ENCODE measurements at places on chromosomes 12 and 14.
A peak's percentile ranks its signal among the peaks of the same experiment; 100 is the strongest.

DNA sequence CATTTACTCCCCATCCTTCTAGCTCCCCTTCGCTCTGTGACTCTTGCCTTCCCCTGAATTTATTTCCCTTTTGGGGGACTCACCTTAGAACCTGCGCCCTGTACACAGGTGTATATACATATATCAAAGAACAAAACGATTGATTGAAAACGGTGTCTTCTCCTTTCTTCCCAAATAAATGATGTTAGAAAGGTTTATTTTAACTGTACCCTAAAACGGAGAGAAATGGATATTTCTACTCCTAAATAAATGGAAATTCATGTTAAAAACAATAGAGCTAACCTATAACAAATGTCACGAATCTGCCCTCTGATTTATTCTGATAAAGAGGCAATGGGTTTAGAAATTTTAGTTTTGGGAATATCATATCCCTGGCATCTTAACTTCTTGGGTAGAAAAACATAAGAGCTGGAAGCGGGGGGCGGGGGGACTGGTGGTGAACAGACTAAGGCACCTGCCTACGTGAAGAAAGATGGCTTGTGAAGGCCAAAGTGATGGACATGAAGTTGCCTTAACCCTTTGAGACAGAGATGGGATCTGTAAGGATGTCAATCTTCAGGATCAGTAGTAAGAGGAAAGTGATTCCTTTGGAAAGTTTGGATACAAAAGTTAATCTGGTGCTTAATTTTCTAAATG lies 8.8 kb upstream of the LHX5 start:
- no peak for DNase-seq
- no peak overlapping the region for H3K4me3 ChIP-seq
- H3K4me1 ChIP-seq, result peaks cover 2% of the 10 kb centered on the region

DNA sequence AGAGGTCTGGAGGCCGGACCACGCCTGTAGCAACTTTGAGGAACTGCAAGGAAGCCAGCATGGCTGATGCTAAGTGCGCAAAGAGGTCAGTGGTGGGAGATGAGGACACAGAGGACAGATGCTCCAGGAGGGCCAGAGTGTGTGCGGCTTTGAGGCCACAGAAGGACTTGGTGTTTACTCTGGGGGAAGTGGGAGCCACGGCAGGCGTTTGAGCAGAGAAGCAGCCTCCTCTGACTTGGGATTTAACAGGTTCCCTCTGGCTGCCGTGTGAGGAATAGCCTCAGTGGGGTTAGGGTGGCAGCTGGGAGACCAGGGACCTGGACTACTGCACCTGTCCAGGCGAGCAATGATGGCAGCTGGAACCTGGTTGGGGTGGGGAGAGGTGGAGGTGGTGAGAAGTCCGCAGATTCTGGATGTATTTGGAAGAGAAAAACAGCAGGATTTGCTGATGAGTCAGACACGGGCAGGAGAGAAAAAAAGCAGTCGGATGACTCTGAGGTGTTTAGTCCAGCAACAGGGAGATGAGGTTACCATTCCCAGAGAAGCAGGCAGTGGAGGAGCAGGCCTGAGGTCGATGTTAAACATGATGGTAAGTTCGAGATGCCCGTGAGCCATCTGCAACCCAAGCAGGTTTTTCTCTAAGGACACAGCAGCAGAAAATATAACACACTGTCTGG lies 143.5 kb downstream of the SCARB1 start:
- no peak overlapping the region for H3K4me3 ChIP-seq
- peak overlapping the region; percentile 70 for H3K27ac ChIP-seq
- no peaks in the 10 kb centered on the region for H3K36me3 ChIP-seq
- H3K27me3 ChIP-seq, result peaks cover 2% of the 10 kb centered on the region
- H3K4me1 ChIP-seq, result peaks cover 28% of the 10 kb centered on the region

- DNase-seq, result no peak
- H3K36me3 ChIP-seq, result no peaks in the 10 kb centered on the region
- H3K27me3 ChIP-seq, result peaks cover 6% of the 10 kb centered on the region
- H3K27ac ChIP-seq, result no peak overlapping the region
- no peaks in the 10 kb centered on the region for H3K4me1 ChIP-seq
- H3K4me3 ChIP-seq, result no peak overlapping the region
These were observed 177.6 kb downstream of the SUDS3 start for GRCh38 chr12:118553856-118554504.

GRCh38 chr12:93784339-93785086 lies 107.3 kb downstream of the CRADD start:
- H3K4me3 ChIP-seq, result no peak overlapping the region
- peaks cover 63% of the 10 kb centered on the region for H3K4me1 ChIP-seq
- DNase-seq, result no peak
- peaks cover 6% of the 10 kb centered on the region for H3K36me3 ChIP-seq
- H3K27me3 ChIP-seq, result no peaks in the 10 kb centered on the region

- H3K27ac ChIP-seq, result peak overlapping the region; percentile 95
- H3K4me1 ChIP-seq, result peaks cover 48% of the 10 kb centered on the region
- peak; percentile 60 for DNase-seq
- H3K27me3 ChIP-seq, result no peaks in the 10 kb centered on the region
- peak overlapping the region; percentile 64 for H3K4me3 ChIP-seq
These were observed 1.4 kb upstream of the HSP90AA1 start for GRCh38 chr14:102088012-102088792.

- H3K4me1 ChIP-seq, result peaks cover 11% of the 10 kb centered on the region
- no peak overlapping the region for H3K4me3 ChIP-seq
- no peak for DNase-seq
- H3K27me3 ChIP-seq, result peaks cover 2% of the 10 kb centered on the region
- H3K36me3 ChIP-seq, result no peaks in the 10 kb centered on the region
- H3K27ac ChIP-seq, result no peak overlapping the region
These were observed 38.7 kb downstream of the ADGRD1 start for GRCh38 chr12:130992448-130992847.

DNA sequence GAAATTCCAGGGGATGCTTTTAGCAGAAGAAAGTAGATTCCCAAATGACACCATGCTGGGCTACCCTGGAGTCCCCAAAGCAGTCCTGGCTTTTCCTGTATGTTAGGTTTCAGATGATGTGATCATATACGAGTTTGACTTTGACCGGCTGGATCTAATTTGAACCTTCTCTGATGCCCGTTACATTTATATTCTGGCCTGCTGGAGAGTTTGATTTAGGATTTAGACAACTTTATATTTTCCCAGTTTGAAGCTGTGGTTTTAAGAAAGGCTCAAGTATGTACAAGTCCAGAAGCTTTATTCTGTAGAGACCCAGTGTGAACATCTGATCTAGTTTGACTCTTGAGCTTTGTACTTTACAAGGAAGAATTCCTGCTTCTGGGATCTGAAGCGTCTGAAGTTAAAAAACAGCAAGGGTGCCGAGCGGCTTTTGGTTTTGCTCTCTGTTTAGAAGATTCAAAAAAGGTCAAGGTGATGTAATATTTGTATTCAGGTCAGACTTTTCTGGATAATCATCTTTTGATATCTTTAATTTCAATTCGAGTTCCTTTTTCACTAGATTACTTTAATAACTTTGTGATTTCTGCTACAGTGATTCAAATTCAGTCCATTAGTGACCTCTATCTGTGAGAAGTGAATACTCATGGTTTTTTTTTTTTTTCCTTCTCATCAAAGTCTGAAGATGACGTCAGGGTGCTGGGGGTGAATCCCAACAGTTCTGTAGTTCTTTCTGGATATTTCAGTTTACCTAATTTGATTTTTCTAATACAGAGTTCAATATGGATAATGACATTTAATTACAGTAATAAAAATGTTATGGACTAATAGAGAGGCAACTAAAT lies 6.3 kb downstream of the FLRT2 start:
- peak overlapping the region; percentile 81 for H3K4me3 ChIP-seq
- DNase-seq, result no peak
- H3K27ac ChIP-seq, result peak overlapping the region; percentile 70
- H3K36me3 ChIP-seq, result peaks cover 8% of the 10 kb centered on the region

DNA sequence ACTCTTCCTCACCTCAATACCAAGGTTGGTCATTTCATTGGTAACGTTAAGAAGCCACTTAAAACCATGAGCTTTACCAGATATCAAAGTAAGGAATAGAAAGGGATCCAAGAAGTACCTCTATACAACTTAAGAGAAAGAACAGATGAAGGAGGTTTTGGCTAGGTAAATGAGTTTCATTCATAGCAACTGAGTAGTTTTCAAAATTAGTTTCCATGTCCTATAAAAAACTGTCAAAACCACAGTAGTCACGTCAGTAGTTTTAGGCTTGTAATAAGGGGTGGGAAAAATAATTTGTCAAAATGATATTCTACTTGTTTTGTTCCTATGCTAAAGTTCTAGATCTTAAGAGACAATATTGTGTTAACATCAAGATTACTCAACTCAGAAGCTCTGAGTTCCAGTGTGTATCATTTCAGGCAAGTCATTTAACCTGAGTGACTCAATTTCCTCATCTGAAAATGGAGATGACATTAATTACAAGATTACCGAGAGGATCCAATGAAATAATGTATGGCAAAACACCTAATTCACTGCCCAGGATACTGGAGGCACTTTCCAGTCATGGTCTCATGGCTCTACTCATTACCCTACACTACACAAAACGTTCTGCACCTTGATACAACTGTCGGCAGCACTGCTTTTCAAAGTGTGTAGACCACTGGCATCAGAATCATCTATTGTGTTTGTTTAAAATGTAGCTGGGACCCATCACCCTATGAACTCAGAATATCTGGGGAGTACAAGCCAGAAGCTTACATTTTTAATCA lies 24.1 kb upstream of the SLC6A13 start:
- H3K27ac ChIP-seq, result no peak overlapping the region
- H3K4me3 ChIP-seq, result no peak overlapping the region
- H3K36me3 ChIP-seq, result peaks cover 35% of the 10 kb centered on the region
- H3K4me1 ChIP-seq, result peaks cover 8% of the 10 kb centered on the region
- H3K27me3 ChIP-seq, result no peaks in the 10 kb centered on the region
- no peak for DNase-seq

DNA sequence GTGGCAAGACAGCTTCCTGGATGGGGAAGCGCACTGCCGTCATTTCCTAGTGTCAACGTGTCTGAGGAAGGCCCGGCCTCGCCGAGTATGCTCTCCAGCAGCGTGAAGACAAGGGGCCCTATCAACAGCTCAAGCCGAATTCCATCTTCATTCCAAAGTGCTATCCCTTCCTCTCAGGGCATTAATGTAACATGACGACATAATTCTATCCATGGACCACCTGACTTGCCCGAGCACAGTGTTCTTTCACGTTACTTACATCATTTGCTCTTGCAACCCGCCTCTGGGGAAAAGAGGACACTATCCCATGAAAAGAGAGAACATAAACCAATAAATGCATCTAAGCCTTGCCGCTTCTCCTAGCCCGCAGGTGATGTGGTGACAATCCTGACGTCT lies 22.9 kb downstream of the CCDC92 start:
- no peak overlapping the region for H3K4me3 ChIP-seq
- peaks cover 2% of the 10 kb centered on the region for H3K4me1 ChIP-seq
- no peak overlapping the region for H3K27ac ChIP-seq
- no peak for DNase-seq
- H3K36me3 ChIP-seq, result peaks cover 21% of the 10 kb centered on the region

DNA sequence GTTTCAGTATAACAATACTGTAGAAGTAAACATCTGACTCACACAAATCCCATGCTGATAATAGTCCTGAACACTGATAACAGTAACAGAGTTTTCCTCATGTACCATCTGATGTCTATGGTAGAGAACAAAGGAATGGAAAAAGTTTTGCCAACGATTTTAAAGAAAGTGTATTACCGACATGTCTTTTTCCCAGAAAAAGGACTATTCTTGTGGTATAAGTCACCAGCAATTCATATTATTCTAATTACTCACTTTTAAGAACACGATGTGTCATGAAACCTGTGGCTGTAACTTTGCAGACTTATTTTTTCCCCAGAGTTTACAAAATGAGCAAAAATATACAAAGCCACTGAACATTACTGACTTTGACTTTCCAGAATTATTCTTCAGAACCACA lies 40.1 kb upstream of the DCN start:
- H3K4me1 ChIP-seq, result peaks cover 10% of the 10 kb centered on the region
- no peaks in the 10 kb centered on the region for H3K27me3 ChIP-seq

DNA sequence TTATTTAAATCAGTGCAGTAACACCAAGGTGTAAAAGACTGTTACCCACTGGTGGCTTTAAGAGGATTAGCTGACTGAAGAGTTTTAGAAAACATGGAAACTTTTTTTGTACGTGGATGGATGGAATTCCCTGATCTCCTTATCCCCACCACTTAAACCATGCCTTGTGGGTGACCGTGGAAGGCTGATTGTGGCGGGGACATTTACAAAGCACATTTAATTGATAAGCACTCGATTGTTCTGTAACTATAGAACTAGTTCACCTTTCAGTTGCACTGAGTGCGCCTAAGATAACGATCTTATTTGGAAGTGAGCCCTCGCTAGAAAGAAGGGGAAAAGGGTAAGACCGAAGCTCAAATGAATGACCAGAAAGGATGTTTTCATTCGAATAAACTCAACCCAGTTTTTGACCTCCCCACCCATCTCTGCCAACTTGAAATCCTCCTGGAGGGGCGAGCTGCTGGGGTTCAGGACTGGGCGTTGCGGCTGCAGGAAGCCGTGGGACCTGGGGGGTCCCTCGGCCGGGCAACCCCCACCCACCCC lies 688 bp upstream of the RASSF3 start:
- peak overlapping the region; percentile 88 for H3K4me3 ChIP-seq
- no peak for DNase-seq
- H3K27ac ChIP-seq, result peak overlapping the region; percentile 94
- peaks cover 3% of the 10 kb centered on the region for H3K36me3 ChIP-seq

DNA sequence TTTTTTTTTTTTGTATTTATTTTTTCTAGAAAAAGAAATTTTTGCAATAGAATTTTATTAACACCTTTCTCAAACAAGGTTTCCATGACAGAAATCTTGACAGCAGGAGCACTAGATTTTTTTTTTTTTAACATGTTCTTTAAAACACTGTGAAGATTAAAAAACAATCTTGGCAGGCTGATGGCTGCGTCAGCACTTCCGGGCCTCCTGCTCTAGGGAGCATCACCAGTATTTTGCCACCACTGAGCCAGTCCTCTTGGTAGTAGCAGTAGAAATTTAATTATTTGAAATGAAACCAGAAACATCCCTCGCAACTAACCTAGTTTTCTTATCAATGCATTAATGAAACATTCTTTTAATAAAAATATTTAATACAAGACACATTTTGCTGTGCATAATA lies 99.6 kb downstream of the APAF1 start:
- H3K4me3 ChIP-seq, result no peak overlapping the region
- no peaks in the 10 kb centered on the region for H3K36me3 ChIP-seq
- peaks cover 51% of the 10 kb centered on the region for H3K27me3 ChIP-seq

DNA sequence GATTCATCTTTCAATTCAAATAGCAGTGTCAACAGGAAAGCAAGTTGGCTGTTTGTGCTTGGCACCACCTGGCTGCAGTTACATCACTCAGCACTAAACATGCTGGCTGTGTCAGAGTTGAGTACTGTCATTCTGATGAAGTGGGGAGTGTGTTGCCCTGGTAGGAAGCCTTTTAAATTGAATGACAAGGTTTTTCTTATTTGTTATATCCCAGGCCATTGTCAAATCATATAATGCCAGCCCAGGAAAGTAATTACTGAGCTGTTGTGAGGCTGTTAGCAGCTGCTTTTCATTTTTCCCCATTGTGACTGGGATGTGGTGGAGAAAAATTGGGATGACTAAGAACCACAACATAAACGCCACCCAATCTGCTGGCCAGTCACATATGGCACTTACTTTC lies 106.5 kb upstream of the PRKD1 start:
- no peak for DNase-seq
- no peak overlapping the region for H3K27ac ChIP-seq
- no peak overlapping the region for H3K4me3 ChIP-seq
- H3K27me3 ChIP-seq, result no peaks in the 10 kb centered on the region

GRCh38 chr12:86331457-86331856 lies 75.3 kb upstream of the MGAT4C start:
- DNase-seq, result no peak
- H3K27ac ChIP-seq, result peak overlapping the region; percentile 67
- H3K4me1 ChIP-seq, result peaks cover 33% of the 10 kb centered on the region
- no peaks in the 10 kb centered on the region for H3K27me3 ChIP-seq
